ENCODE measurements at places on chromosomes 4 and X.

GRCh38 chr4:79390890-79391289, 17.1 kb downstream of the GK2 start:
- DNase-seq = no peak

DNA sequence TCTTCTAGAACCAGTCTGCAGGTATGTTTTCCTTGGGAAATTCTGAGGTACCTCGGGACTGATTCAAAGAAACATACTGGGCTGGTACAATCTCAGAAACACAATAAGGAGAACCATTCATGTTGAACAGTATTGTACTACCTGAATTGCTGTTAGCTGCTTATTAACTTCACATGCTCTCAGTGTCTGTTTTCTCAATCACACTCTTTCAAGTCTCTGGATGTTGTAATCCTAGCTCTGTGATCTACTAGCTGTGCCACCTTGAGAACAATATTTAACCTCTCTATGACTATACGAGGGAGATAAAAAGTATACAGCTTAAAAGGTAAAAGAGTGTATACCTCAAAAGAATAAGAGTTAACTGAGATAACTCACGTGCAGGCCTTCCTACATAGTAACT, 10.3 kb downstream of the CCDC158 start:
- no peak for DNase-seq

- DNase-seq = no peak
Measured at GRCh38 chr4:55378617-55379467, 16.9 kb upstream of the TMEM165 start.

GRCh38 chr4:137946453-137947174, 295.5 kb downstream of the SLC7A11 start:
- DNase-seq = no peak

- no peak for DNase-seq
Measured at GRCh38 chr4:1598206-1599025, 85.7 kb downstream of the FAM53A start.

GRCh38 chrX:11420851-11421250, 127.6 kb downstream of the AMELX start:
- DNase-seq = no peak

GRCh38 chr4:114527637-114528036, 71.0 kb upstream of the UGT8 start:
- DNase-seq = no peak

GRCh38 chrX:132836471-132836870, 122.0 kb downstream of the HS6ST2 start:
- no peak for DNase-seq

DNA sequence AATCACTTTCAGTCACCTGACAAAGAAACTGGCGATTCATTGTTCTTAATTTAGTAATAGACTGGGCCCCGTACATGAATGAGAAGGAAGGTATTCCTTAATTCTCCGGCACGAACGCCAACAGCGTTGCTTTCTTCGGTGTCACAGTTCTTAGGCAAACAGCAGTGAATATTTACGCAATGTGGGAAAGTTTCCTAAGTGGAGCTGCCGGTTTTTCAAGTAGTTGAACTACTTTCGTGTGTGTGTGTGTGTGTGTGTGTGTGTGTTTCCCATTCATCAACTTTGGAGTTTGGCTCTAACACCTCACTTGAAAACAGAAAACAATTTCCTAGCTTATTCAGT, 651 bp downstream of the NXT2 start:
- DNase-seq = no peak

GRCh38 chr4:101458914-101459313, 111.6 kb upstream of the PPP3CA start:
- no peak for DNase-seq

DNA sequence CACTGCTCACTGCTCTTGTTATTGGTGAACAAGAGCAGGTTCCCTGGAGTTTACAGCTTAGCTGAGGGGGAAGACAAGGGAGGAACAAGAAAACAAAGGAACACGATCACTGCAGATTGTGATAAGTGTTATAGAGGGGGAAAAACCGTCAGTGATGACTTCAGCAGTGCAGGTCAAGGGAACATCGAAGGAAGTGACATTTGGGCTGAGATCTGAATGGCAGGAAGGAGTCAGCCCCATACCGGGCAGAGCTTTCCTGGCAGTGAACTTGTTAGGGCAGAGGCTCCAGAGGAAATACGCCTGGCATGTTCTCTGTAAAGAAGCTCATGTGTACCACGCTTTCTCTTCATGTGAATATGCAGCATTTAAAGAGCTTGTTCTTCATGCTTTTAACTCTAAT, 78.1 kb downstream of the LDB2 start:
- no peak for DNase-seq

GRCh38 chr4:127149086-127149485, 483.7 kb upstream of the INTU start:
- DNase-seq = no peak

DNA sequence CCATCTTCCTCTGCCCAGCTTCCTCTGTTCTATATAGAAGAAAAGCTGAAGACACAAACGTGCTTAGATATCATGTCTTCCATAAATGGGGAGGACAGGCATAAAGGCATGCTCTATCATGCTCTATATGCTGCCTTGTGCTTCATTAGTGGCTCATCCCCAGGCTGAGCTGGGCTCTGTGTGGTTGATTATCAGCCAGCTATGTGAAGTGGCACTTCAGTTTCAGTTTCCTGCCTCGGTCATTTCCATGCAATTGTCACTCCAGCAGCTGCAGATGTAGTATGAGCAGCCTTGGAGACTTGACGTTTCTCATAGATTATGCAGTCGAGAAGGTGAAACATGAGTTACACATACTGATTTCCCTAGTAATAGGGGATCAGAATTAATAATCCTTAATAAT, 106.2 kb downstream of the SYTL5 start:
- no peak for DNase-seq

DNA sequence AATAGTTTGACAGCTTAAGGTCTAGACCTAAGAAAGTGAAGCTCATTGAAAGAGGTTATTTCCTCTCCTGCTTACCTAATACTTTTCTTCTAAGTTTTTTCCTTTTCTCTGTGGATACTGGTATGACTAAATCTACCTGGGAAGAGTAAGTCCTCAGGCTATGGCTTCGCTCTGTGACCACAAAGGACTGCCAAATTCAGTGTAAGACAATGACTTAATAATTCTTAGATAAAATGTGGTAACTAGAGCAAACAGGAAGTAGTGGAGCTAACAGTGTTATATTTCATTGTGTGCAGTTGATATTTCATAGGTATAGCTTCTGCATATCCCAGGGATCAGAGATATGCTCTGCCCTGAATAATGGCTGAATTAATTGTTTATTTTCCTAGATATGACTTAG, 418.9 kb downstream of the CCSER1 start:
- DNase-seq = no peak

- DNase-seq = no peak
Measured at GRCh38 chr4:137993232-137993631, 248.9 kb downstream of the SLC7A11 start.

DNA sequence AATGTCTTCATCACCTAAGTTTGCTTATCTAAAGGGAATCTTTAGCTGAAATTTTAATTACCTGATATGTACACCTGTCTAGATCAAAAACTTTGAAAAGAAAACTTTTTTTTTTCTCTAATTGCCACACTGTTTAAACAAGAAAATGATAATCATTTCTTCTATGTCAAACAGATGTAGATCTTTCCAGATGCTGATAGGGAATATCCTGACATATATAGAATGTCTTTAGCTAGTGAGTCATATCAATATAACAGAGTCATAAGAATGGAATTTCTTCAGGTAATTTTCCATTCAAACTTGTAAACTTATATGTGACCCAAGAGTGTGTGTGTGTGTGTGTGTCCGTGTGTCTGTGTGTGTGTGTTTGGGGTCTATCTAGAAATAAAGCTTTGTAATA, 271.9 kb downstream of the GPM6A start:
- no peak for DNase-seq

- no peak for DNase-seq
Measured at GRCh38 chrX:153578200-153578835, 20.6 kb downstream of the CCNQ start.

GRCh38 chr4:34636623-34637022, 1607.7 kb downstream of the ARAP2 start:
- DNase-seq = no peak

- no peak for DNase-seq
Measured at GRCh38 chrX:138859421-138859820, 147.9 kb upstream of the FGF13 start.

DNA sequence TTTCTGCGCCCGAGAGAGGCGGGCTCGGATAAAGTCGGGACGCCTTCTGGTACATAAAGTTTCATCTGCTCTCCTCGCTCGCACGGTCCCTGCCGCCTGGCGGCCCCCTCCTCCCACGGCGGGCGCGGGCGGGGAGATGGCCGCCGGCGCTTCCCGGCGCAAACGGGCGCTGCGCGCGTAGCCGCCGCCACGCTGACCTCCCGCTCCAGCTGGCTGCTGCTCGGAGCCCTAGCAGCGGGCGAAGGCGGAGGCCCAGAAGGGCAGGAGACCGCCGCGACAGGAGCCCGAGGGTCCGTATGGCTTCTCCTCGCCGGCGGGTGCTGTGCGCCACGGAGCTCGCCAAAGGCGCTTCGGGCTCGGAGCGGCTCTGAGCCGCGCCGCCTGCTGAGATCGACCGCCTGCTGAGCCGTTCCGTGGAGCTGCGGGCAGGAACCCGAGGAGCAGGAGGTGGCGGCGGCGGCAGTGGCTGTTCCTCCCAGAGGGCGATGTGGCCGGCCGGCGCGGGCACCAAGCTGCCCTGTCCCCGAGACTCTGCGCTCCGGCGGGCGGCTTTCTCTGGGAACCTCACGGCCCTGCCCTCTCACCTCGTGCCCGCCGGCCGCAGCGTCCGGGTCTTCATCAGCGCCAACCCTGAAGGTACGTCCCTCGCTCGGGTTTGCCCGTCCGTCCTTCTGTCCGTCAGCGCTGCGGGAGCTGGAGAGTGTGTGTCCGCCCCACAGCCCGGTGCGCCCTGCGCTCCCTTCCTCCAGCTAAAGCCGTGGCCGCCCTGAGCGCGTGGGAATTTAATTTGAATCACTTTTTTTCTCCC, at the start of gene NWD2:
NWD2 (plus strand) TSS at position 161 of the 808 bp plus-strand sequence; CDS start at position 486, 325 bp downstream.
- DNase-seq = no peak

- DNase-seq = no peak
Measured at GRCh38 chrX:80223982-80224579, 196.2 kb upstream of the TENT5D start.

- DNase-seq = no peak
Measured at GRCh38 chrX:41868392-41868977, 54.9 kb downstream of the CASK start.

- DNase-seq = no peak
Measured at GRCh38 chrX:153848325-153848724, 18.0 kb upstream of the PDZD4 start.

DNA sequence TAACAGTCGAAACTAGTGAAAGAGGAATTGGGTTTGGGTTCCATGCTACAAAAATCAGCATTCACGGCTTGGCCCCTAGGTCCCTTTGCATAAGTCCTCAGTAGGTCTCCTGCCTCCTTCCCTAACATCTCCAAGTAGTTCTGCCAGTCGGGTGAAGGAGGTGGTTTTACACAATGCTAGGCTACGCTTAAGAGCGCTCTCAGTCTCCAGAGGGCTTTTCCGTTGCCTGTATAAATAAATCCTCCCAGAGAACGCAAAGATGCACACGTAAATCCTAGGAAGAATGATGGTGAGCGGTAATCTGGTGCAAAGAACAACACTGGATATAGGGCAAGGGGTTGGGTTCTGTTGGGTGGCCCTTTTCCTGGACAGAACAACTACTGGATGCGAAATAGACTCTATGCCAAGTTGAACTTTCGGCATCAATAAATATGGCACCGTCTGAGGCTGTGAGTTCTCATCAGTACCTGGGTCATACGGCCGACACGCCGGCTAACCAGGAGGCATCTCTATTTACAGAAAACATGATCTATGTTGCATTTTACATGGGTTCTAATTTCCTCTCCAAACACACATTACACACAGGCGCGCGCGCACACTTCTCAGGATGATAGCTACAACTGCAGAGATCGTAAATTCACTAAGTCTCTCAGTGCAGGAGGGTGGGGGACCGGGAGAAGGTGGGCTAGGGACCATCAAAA, 1.3 kb downstream of the CAMK2D start:
- DNase-seq = no peak

DNA sequence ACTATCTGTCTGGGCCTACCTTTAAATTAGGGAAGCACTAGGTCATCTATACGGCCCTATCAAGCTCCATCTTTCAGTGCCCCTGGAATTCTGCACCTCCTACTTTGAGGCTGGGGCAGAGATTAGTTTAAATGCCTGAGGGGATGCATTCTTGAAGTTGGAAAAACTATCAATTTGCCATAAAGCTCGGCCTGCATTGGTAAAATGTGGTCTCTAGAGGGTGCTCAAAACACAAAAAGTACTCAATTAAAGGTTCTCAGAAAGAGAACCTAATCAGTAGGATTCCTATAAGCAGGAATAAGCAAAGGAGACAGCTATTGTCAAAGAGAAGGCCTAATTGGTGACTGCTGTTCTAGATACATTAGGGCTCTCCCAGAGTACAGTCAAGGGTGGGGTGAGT, 111.7 kb downstream of the AMER1 start:
- DNase-seq = no peak

DNA sequence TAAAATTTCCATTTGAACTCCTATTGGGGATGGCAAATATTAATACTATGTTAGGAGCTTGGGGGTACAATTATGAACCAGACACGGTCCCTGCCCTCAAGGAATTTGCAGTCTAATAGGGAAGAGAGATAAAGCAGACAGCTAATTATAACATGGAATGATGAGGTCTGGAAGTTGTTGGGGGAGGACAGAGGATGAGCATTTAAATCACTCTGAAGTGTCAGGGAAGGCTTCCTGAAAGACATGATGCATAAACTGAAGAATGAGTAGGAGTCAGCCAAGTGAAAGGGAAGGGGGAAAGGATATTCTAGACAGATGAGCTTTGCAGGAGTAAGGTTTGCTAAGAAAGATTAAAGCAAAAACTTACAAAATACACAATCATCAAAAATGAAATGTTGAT, 15.9 kb downstream of the PLAC1 start:
- no peak for DNase-seq

DNA sequence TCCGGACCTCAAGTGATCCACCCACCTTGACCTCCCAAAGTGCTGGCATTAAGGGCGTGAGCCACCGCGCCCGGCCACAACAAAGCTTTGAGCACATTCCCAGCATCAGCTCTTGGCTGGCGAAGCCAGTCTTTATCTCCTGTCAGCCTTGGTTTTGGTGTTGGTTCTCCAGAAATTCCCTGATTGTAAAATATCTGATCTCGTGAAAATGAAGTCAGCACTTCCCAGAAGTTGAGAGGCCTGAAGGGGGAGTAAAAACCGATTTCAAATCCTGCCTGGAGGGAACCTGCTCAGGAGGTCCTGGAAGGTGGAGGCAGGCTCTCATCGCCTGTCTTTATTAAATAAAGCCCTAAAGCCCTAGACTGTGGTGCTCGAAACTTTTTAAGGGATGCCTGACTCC, 33.6 kb downstream of the PTTG2 start:
- DNase-seq = no peak

GRCh38 chr4:126686491-126686890, 946.3 kb upstream of the INTU start:
- DNase-seq = no peak

DNA sequence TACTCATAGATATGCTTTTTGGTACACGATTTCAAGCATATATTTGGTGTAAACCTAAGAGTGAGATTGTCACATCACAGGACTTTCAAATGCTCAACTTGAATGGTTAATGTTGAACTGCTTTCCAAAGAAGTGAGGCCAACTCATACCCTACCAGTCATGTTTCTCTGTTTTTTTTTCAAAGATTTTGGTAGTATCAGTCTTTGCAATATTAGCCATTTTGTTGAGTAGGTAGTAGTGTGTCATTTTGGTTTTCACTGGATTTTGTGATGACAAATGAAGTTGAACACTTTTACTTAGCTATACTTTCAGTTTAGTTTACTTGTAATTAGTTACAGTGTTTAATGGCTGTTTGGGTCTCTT, 12.5 kb upstream of the HS3ST1 start:
- no peak for DNase-seq

- DNase-seq = no peak
Measured at GRCh38 chr4:26084414-26084813, 170.4 kb downstream of the SMIM20 start.
